ENCODE measurements at places on chromosomes 12 and 14.

DNA sequence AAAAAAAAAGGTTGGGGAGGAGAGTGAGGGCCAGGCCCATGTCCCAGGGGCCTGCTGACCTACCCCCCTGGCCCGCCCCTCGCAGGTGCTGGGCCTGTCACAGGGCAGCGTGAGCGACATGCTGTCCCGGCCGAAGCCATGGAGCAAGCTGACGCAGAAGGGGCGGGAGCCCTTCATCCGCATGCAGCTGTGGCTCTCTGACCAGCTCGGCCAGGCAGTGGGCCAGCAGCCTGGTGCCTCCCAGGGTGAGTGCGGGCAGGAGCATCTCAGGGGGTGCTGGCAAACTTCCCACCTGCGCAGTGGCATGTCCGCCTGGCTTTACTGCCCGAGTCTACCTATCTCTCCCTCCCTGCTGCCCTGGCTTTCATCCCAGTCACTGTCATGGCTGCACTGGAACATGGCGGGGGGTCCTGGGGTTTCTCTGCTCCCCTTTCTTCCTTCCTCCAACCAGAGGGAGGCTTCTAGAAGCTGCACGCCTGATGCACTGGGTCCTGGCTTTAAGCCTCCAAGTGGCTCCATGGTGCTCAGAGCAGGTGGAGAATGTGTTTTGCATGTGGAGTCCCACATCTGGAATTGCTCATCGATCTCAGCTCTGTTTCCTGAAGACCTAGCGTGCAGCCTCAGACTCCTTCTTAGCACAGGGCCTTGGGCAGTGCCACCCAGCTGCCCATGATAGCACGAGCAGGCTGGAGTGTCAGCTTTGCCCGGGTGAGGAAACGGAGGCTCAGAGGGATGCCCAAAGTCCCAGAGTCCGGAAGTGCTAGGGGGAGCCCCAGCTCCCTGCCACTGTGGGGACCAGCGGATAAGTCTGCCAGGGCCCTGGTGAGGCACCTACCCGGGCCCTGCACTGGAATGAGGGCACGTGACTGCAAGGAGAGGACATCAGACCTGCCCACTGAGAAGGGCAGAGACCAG lies 46.3 kb downstream of the PHETA1 start:
- DNase-seq, result peak; percentile 53

GRCh38 chr14:73207615-73208014 lies 29.7 kb upstream of the PAPLN start:
- DNase-seq, result no peak

DNA sequence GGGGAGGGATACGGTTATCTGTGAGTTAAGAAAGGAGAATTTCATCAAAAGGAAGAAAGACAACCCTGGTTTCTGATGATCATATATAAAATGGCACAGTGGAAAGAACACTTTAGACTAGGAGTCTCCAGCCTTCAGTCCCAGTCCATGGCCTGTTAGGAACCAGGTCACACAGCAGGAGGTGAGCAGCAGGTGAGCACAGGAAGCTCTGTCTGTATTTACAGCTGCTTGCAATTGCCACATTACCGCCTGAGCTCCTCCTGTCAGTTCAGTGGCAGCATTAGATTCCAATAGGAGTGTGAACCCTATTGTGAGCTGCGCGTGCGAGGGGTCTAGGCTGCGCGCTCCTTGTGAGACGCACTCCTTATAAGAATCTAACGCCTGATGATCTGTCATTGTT lies 137.9 kb downstream of the BTG1 start:
- no peak for DNase-seq

DNA sequence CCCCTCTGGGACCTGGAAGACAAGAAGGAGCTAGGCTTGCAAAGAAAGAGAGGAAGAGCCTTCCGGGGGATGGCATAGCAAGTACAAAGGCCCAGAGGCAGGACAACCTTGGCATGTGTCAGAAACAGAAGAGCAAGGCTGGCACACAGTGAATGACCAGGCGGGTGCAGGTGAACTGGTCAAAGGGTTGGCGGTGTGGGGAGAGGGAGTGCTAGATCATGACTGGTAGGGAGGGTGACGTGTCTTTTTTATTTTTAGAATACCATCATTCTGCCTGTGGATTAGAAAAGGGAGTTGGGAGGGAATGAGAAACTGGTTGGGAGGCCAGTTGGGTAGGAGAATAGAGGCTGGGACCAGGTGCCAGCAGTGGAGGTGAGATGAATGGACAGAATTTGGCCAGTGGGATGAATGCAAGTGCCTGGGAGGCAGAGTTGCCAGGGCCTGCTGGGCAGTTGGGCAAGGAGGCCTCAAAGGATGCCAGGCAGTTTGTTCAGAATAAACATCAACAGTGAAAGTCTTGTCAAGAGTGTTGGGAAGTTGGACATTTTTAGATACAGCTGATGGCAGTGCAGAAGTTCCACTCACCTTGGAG lies 168.3 kb downstream of the CACNA1C start:
- no peak for DNase-seq

GRCh38 chr12:114335607-114336006 lies 70.3 kb downstream of the TBX5 start:
- DNase-seq, result no peak

GRCh38 chr14:55373784-55374705 lies 37.6 kb downstream of the ATG14 start:
- DNase-seq, result peak; percentile 56

GRCh38 chr12:16939871-16940306 lies 333.9 kb upstream of the LMO3 start:
- peak; percentile 60 for DNase-seq

DNA sequence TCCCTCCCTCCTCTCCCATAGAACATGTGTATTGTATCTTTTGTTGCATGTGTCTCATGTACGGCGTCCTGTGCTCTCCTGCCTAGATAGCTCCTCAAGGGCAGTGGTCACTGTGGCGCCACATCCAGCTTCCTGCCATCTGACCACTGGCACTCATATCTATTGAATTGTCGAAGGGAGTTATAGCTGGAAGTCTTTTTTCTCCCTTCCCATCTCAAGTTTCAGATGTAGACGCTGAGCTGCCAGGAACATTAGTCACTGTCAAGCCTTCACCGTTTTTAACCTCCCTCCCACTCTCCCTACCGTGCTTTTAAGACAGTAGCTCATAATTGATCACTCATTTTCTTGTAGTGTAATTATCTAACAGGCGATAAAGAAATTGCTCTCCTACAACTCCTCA lies 33.0 kb downstream of the MTHFD1 start:
- peak; percentile 71 for DNase-seq

DNA sequence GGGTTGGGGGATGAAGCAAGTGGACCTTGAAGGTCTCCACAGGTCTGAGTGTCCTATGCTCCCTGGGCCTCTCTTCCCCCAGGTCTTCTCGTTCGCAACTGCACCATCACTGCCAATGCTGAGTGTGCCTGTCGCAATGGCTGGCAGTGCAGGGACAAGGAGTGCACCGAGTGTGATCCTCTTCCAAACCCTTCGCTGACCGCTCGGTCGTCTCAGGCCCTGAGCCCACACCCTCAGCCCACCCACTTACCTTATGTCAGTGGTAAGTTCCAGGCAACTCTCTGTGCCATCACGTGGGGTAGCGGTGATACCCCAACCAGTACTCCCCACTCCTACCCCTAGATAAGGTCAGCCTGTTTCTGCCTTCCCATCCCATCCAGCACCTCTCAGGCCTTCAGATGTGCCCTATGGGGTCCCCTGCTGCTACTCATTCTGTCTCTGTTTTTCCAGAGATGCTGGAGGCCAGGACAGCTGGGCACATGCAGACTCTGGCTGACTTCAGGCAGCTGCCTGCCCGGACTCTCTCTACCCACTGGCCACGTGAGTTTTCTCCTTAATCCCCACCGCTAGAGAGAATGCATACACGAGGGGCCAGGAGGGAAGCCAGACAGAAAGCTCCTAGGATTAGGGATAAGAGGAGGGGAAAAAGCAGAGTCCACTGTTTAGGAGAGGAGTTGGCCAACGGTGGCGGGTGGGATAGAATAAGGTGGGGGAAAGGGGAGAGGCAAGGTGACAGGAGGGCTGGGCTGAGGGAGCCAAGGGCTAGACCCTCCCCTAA lies 1.6 kb upstream of the TAPBPL start:
- no peak for DNase-seq

DNA sequence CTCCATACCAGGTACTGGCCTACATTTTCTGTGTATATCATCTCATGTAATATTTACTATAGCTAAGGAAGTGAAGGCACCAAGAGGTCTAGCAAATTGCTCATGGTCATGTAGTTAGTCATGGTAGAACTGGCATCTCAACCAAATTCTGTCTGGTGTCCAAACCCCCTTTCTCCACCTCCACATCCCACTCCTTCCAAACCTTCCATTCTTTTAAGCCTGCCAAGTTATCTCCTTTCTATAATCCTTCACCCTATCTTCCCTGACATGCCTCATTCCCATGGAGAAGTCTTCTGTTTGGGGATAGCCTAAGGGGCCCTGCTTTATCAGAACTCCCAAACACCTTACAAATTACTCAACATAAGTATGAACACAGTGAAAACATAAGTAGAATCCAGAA lies 196.2 kb upstream of the HMGA2 start:
- no peak for DNase-seq

- DNase-seq, result no peak
Measured at GRCh38 chr12:105256011-105256410, 20.0 kb upstream of the APPL2 start.

DNA sequence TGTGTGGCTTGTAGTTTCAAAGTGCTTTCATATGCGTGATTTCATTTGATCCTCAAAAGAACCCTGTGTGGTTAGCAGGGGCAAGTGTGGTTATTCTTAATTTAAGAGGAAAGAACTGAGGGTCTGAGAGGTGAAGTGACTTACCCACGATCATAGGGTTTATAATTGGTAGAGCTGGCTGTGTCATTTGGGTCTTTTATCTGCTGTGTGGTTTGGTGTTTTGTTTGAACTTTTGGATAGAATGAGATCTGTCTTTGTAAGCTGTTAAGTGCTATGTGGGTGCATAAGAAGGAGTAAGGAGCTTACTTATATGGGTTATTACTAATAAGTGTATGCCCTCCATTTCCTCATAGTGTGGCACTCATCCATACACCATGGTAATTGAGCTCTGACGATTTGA lies 190.0 kb downstream of the CACNA1C start:
- DNase-seq, result no peak

DNA sequence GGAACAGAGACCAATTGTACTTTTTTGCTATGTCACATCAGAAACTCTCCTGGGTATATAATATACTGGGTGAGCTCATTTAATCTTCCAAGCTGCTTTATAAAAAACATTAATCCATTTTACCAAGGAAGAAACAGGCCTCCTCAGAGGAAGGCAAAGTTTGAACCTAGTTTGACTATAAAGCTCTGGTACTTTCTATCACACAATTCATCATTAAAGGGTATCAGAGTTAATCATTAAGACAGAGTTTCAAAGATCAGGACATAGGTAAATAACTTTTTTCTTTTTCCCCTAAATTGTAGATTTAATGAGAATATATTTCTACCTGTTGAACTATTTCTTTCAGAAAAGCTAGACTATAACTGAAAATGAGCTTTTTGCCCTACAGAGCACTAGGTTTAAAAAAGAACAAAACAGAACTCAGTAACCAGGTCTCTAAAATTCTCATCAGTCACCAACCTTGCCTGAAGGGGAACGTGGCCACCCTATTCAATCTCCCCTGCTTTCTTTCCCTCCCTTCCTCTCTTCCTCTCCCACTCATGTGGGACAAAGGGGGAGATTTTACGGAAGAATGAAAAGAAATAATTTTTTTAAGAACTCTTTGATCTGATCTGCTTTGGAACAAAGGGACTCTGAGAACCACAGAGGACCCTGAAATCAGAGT lies 18.6 kb downstream of the FBXO21 start:
- no peak for DNase-seq

DNA sequence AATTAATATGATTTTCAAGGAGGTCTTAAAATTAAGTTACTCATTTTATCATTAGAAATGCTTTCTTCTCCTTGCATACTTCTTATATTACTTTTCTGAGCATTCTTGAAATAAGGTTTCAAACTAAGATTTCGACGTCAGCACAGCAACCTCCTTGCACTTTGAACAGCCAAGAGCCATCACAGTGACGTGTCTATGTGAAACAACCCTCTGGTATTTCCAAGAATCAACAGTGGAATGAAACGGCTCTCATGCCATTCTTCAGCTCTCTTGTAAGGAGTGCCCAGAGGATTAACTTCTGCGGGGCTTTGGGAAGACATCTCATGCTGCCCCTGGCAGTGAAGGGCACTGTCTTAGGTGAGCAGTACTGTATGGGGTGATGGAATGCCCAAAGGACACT lies 109.2 kb downstream of the EFCAB11 start:
- peak; percentile 83 for DNase-seq

- DNase-seq, result no peak
Measured at GRCh38 chr12:2383325-2384028, 330.7 kb downstream of the CACNA1C start.

DNA sequence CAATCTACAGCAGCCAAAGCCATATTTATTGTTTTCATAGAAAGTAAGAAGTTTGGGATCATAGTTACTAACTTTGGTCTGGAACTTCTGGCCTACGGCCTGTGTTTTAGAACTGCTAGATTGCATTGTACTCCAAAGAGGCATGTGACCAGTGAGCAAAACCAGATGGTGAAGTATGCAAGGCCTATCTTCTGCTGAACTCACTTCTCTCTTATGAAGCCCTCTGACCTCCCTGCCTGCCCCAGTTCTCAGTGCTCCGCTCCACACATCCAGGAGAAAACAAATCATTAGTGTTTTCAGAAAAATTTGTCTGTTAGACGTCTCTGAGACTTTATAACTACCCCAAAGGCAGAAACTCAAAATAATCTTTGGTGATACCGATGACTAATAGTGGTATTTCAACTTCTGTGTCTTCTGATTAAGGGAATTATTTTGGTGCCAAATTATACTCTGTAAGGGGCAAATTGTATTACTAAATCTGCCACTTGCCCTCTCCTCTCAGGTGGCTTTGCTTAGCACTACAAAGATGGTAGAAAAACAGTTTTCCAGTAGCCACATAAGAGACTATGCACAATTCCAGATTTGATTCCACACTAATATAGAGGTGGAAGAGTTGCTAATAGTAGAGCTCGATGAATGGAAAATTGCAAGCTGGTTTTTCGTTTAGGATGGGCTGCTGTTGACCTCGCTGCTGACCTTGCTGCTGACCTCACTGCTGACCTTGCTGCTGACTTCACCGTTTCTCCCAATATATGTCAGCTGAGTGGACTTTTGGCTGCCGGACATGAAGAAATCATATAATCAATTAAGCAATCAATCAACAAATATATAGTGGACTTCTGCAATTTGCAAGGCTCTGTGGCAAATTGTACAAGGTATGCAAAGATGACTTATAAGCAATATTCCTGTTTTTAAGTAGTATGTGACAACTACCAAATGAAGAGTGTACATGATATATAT lies 147.5 kb downstream of the KITLG start:
- DNase-seq, result no peak

DNA sequence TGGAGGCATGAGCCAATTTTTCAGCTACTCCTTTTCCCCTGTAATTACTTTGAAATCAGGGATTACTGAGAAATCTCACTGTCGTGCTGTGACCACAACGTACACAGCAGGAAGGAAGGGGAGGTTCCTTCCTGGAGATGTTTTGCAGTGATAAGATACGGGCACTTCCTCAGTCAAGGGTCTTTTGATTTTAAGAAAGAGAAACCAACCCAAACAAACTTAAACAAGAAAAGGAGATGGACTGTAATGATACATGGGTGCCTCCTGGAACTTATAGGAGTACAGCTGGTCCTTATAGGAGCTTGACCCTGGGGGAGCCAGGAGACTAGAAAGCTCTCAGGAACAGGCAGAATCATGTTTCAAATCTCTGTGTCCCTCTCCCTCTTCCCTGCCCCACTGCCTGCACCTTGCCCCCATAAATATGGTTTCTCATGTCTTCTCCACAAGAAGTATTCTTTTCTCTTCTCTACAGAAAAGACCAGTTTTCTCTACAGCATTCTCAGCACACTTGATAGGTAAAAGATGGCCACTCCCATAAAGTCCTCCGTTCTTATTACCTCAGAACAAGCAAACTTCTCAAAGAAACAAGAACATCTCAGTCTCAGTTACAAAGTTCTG lies 281.1 kb upstream of the AMIGO2 start:
- no peak for DNase-seq

All from astrocyte of the spinal cord (primary cell).